ENCODE measurements at places on chromosomes 6 and 20.
A peak's percentile ranks its signal among the peaks of the same experiment; 100 is the strongest.

GRCh38 chr20:48155268-48155667, 370.0 kb upstream of the SULF2 start:
- no peak for DNase-seq

- no peak for DNase-seq
Measured at GRCh38 chr6:116265041-116265829, 11.4 kb upstream of the TSPYL4 start.

DNA sequence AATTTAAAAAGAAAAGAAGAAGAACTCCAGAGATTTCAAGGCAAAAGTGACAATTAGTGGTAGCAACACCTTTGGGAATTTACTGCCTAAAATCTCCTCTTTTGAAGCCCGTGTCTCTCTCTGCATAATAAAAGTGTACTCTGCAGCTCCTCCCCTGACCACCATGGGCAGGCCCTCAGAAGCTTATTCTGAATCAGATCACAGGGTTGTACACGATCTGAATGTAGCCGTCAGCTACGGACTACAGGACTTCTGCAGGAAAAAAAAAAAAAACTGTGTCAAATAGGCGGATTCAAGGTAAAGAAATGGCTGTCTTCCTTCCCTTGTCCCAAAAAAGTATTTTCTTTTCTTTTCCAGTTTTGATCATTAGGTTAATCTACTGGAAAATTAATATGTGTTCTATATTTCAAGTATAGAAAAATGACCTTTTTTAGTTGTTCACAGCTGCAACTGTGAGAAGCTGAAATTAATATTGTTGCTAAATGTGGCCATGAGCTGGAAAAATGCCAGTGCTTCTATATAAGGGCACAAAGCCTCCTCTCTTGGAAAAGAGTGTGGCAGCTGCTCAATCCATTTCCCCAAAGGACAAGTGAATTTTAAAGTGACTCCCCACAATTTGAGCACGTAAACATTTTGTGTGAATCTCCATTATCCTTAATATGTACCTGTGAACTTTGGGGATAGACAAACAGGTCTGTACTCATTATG, 397.4 kb downstream of the C6orf118 start:
- DNase-seq = no peak

GRCh38 chr20:56843817-56844216, 214.7 kb downstream of the TFAP2C start:
- no peak for DNase-seq

DNA sequence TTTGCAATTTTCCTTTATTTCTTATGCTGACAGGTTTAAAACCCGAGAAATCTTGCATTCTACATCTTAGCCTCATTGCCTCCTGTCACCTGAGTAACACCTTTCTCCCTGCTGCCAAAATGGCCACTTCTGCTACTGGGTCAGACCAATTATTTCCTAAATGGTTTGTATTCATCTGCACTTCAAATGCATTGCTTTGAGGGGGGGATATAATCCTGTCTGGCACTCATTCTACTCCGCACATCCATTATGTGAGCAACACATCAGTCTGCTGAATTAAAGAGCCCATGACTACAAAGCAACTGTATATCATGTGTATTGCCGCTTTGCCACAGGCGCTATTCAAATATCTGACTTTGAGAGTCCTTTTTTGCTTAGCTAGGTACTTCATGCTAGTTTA, 141.6 kb upstream of the TSHZ2 start:
- no peak for DNase-seq

DNA sequence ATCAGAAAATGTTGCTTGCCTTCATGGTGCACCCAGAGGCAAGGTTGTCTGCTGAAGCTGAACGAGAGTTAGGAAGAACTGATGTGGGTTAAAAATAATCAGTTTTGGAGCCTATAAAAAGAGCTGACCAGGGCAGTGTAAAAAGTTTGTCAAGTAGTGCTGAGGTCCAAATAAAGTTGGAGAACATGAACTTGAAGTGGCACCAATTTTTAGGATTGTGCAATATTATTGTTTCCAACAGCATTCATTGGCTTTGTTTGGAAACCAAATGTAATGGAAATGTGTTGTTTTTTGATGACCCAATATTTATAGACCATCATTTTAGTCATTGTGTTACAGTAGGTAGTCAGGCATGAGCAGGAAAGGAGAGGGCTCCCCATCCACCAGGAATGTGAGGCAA, 55.7 kb downstream of the GPR63 start:
- no peak for DNase-seq

DNA sequence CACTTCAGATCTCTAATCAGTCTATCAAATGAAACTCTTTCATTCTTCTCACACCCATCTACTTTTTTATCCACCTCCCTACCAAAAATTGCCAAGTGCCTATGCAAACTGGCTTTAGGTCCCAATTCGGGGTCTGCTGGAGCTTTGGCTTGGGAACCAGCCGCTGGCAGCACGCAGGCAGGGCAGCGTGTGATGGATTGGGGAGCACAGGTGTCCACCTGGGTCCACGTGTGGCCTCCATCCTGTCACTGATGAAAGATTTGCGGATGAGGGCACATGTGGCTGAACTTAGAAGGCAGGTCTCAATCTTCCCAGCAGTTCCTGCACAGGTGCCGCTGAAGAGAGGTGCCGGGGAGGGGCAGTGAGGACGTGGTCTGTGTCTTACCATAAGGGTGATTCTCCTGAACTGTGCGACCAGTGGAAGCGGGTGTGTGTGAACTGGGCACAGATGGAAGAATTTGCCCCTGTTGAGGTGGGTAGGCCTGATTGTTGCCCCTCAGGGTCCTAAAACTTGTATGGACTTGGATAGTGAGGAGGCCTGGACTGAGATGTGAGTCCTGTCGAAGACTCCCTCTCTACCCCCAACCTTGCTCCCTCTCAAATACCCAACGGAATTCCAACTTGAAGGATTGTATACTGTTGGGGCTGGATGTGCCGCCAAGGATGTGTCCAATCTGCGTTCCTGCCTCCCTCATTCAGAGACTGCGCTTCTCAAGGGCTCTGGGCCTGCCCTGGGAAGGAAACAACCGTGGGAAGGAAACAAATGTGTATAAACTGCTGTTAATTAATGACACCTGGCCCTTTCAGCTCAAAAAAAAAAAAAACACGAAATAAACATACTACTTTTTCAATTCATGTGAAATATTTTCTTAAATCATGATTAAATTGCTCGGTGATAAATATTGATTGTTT, 18.4 kb upstream of the RAET1L start:
- no peak for DNase-seq

DNA sequence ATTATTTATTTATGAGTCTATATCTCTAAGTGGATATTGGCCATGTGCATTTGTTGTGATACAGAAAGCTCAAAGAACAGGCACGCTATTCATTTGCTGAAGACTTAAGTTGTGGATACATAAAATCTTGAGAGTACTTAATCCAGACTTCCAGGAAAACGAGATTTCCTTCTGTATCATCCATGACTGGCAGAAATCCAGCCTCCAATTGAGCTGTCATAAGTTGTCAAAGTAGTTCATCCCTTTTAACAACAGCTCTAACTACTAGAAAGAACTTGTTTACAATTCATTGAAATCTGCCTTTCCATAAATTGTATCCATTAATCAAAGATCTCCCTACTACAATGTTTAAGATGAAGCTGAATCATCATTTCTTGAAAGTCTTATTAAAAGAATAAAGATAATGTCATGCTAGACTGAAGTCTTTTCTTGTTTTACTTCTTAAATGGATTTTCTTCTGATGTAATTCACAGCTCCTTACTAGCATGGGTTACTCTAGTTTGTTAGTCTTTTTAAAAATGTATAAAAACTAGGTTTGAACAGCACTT, 447.3 kb upstream of the CITED2 start:
- no peak for DNase-seq

- DNase-seq = no peak
Measured at GRCh38 chr6:41922154-41922553, 855 bp downstream of the BYSL start.

GRCh38 chr6:87742106-87742505, 40.1 kb upstream of the AKIRIN2 start:
- DNase-seq = peak; percentile 19

- no peak for DNase-seq
Measured at GRCh38 chr20:3168079-3168828, 5.1 kb downstream of the LZTS3 start.

GRCh38 chr6:69038841-69039240, 403.8 kb downstream of the ADGRB3 start:
- no peak for DNase-seq

GRCh38 chr6:148514091-148514845, 171.6 kb downstream of the SASH1 start:
- DNase-seq = no peak

DNA sequence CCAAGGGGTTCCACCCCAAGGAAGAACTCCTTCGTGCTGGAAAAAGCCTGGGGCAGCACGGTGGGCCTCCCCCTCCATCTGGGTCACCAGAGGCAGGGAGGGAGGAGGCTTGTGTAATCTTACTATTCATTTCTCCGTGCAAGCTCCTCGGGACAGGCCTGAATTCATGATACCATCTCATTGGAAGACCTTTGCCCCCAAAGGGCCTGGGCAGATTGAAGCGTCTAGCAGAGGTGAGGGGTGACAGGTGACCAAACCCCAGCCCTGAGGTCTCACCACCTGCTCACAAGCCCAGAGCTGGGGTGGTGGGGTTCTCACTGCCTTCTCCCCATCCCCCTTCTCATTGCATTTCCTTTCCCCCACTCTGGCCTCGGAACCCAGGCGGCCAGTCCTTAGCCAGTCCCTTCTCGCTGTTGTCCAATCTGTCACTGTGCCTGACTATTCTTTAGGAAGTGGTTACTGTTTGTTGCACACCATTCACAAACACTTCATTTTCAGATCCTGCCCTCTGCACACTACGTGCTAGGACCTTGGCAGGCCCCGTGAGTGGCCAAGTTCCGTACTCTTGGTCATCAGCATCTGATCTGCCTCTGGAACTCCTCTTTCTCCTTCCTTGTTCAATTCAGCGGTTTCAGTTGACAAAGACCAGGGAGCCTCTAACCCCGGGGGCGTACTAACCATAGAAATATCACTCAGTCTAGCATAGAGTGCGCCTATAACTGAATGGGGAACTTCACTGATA, 137.1 kb downstream of the LY86 start:
- DNase-seq = no peak

- DNase-seq = no peak
Measured at GRCh38 chr6:3371222-3371949, 85.5 kb downstream of the SLC22A23 start.

Data from activated T-cell treated with anti-CD3 and anti-CD28 coated beads for 24 hours (primary cell).